ENCODE measurements at places on chromosomes 11 and 22. TPM values are rescaled to one million over a fixed set of nuclear protein-coding genes. Genes with fewer than 3 reads are reported as not detected.

Gene BIK
- polyA plus RNA-seq, result 9.7 TPM

Gene TKFC
- polyA plus RNA-seq, result 46.1 TPM

Gene OR10A6
- polyA plus RNA-seq, result not detected

Gene CDC42BPG
- 0.15 TPM for polyA plus RNA-seq

Gene NPTXR
- polyA plus RNA-seq, result 0.04 TPM

Gene OR52I1
- not detected for polyA plus RNA-seq

Gene SCGB2A2
- not detected for polyA plus RNA-seq

Gene TEX54
- polyA plus RNA-seq, result not detected

Gene TMEM25
- polyA plus RNA-seq, result 11.2 TPM

Gene PPFIBP2
- 29.1 TPM for polyA plus RNA-seq

Gene SLC16A8
- polyA plus RNA-seq, result not detected

Gene ELFN2
- polyA plus RNA-seq, result not detected

All from IgD-negative memory B cell (primary cell).